Muscle of leg (tissue), 16 donors: ENCODE measurements at places on chromosomes 16 and 17. TPM values are rescaled to one million over a fixed set of nuclear protein-coding genes. Genes with fewer than 3 reads are reported as not detected.

NOTUM gene
- 4.6 TPM for polyA plus RNA-seq

MT1G gene
- polyA plus RNA-seq = not detected

RNF43 gene
- polyA plus RNA-seq = 0.05 TPM

TLCD2 gene
- 4.1 TPM for polyA plus RNA-seq

HAP1 gene
- polyA plus RNA-seq = not detected

BLTP2 gene
- polyA plus RNA-seq = 59.8 TPM

CLDN7 gene
- polyA plus RNA-seq = 3.2 TPM

CNTNAP1 gene
- polyA plus RNA-seq = 10.1 TPM

- DNase-seq = no peak
Measured at GRCh38 chr17:66527335-66527734, 224.9 kb downstream of the PRKCA start.

DNA sequence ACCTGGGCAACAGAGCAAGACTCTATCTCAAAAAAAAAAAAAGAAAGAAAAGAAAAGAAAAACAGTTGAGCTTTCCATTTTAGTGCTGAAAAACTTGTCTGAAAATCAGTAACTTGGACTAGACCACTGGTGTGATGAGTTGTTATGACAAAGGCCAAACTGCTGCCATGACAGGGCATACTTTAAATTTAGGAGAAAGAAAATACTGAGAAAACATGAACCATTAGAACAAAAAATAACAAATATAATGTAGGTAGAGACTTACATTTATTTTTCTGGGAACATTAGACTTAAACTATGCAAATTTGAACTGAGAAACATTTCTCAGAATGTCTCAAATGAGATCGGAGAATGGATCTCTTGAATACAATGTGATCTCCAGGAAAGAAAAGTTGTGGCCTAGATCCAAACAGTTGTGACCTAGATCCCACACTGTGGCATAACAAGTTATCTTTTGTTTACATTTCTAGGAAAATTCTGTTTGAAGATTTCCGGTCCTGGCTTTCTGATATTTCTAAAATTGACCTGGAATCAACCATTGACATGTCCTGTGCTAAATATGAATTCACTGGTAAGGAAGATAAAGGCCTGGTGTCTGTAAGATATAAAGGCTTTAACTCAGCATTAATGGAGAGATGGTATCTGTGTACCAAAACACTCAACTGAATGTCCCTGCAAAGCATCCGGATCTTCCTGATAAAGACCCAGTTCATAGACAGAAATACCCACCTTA lies 10.9 kb downstream of the OGFOD1 start:
- DNase-seq = no peak

DNA sequence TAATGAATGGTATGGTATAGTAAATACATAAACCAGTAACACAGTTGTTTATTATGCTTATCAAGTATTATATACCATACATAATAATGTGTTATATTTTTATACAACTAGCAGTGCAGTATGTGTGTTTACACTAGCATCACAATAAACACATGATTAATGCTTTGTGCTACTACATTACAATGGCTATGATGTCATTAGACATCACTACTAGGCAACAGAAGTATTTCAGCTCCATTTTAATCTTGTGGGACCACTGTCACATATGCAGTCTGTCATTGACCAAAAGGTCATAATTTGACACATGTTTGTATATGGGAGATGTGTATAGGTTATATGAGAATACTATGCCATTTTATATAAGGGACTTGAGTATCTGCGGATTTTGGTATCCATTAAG lies 32.7 kb downstream of the TRIM37 start:
- no peak for DNase-seq

DNA sequence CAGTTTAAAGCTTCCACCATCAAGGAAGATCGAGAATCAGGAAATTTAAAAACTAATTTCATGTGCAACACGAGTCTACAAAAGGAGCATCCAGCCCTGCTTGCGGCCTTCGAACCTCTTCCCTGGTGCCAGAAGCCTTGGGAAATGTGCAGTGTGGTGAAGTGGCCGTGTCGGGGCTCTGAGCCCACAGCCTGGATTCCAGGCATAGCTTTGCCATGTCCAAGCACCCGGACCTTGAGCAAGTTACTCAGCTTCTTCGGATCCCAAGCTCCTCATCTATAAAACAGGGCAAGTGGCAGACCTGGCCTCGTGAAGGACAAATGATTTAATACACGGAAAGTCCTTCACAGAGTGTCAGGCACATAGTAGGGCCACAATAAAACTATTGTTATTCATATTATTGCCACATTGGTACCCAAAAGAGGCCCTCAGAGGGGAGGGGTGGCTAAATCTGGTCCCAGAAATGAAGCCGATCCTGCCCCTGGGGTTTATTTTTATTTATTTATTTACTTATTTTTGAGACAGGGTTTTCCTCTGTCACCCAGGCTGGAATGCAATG lies 34.8 kb downstream of the COTL1 start:
- DNase-seq = no peak

- no peak for DNase-seq
Measured at GRCh38 chr16:28865722-28866453, 2.2 kb downstream of the SH2B1 start.

- DNase-seq = no peak
Measured at GRCh38 chr17:83025636-83026280, 53.7 kb upstream of the METRNL start.

GRCh38 chr16:72111657-72112451 lies 18.2 kb downstream of the DHX38 start:
- no peak for DNase-seq

DNA sequence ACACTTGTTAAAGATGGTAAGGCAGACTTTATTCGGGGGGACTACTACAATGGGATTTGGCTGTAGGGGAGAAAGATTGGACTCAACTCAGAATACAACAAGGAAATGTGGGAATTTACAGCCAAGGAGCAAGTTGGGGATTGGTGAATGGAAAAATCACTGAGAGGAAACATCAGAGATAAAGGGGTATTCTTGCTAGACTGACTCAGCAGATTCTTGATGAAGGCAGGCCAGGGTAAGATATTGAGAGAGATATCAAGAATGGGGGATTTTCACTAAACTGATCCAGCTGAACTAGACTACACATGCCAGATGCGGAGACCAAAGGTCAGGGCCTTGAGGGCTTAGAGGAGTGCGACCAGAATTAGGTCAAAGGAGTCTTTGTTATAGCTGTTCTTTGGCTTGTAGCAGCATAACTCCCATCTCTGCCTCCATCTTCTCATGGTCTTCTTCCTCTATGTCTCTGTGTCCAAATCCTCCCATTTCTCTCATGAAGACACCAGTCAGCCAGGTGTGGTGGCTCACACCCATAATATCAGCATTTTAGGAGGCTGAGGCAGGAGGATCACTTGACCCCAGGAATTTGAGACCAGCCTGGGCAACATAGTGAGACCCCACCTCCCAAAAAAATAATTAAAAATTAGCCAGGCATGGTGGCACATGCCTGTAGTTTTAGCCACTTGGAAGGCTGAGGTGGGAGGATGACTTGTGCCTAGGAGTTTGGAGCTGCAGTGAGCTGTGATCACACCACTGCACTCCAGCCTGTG lies 17.3 kb downstream of the CHD9NB start:
- no peak for DNase-seq

GRCh38 chr16:11497851-11498289 lies 88.8 kb downstream of the LITAF start:
- peak; percentile 36 for DNase-seq

DNA sequence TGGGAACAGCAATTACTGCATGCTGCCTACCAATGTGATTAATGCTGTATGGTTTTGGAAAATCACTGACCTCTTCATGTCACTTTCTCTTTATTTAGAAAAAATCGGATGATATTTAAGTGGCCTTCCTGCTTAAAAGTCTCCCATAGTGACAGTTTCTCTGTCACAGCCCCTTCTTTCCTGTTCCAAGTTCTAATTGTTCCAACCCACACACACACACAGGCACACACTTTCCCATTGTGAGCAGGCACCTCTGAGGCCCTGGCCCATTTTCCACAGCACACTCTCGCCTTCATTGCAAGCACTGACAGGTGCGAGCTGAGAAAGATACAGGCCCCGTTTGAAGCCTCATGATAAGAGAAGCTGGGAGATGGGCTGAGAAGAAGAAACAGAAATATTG lies 505.9 kb downstream of the HS3ST4 start:
- no peak for DNase-seq

DNA sequence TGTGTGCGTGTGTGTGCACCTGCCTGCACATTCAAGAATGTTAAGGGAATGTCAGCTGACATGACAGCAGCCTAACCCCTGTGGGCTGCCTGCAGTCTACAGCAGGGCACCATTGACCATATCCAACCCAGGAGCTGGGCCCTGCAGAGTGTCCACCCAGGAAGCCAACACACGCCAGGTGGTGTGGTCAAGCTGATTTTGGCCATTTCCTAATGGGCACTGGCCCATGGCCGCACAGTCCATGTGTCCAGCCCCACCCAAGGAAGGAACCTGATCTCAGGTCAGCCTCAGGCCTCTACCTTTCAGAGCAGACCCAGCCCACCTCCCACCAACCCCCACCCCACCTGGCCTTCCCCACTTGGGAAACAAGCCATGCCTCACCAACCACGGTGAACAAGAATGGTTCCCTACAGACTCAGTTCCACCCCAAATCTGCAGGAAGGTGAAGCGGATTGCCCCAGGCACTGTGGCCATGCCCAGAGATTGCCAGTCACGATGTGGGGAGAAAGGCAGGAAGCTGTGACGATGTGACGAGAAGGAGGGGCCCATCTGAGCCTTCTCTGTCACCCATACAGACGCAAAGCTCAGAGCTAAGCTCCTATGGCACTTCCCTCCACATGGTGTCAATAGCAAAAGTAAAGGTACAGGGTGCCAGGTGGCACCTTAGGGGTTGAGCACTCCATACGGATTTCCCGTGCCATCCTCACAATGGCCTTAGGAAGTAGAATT lies 77.5 kb downstream of the ZNF423 start:
- no peak for DNase-seq

DNA sequence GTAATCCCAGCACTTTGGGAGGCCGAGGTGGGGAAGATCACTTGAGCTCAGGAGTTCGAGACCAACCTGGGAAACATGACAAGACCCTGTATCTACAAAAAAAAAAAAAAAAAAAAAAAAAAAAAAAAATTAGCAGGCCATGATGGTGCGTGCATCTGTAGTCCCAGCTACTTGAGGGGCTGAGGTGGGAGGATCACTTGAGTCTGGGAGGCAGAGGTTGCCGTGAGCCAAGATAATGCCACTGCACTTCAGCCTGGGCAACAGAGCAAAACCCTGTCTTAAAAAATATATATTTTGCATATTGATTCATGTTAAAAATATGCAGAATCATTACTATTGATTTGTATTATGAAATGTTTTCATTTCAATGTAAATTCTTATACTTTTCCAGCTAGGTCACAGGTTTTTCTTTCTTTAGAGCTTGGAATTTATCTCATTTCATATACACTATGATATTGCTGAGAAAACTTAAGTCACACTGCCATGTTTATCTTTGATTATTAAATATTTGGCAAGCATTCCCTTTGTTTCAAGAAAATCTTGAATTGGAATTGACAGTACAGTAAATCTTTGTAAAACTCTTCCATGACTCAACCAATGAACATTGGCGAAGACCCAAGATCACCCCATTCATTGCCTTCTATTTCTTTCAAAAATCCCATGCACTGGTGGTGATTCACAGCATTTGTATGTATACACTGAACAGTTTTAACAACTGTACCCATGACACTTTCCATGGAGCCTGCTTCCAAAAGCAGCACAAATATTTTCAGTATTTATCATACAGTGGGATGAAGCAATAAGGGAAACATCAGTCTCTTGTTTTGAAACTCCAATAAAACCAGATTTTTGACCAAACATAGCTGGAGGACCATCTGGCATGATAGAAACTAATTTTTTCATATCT lies 83.5 kb upstream of the TNRC6A start:
- DNase-seq = peak; percentile 76

DNA sequence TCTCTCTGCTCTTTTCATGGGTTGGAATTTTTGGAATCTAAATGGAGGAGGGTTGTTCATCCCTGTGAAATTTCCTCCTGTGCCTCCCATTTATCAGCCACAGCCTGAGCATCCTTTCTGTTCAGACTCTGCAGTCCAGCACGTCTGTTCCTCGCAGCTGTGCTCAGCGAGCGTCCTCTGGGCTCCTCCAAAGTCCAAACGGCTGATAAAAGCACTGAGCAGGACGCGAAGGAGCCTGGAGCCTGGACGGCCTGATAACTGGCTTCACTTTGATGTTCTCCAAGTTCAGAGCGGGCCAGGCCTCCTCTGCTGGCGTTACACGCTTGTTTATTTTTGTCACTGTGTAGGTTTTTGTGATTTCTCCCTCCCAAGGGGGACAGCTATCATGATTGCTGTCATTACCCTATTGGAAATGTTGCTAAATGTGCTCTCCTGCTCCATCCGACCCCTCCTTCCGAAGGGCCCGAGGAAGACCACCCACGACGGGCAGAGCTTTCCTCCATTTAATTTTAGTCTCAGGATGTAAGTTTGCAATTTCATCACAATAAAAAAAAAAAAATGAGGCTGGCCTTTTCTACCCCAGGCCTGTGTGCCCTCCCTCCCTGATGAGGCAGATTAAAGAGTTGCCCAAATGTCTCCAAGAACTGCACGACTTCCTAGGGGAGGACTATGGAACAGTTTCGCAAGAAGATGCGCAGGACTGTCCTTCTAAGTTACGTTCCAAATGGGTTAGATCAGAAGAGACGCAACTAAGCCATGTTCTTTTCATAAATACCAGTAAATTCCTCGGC lies 290.5 kb upstream of the FOXF1 start:
- DNase-seq = peak; percentile 16

GRCh38 chr16:3182608-3183444 lies 5.2 kb upstream of the OR1F1 start:
- no peak for DNase-seq

DNA sequence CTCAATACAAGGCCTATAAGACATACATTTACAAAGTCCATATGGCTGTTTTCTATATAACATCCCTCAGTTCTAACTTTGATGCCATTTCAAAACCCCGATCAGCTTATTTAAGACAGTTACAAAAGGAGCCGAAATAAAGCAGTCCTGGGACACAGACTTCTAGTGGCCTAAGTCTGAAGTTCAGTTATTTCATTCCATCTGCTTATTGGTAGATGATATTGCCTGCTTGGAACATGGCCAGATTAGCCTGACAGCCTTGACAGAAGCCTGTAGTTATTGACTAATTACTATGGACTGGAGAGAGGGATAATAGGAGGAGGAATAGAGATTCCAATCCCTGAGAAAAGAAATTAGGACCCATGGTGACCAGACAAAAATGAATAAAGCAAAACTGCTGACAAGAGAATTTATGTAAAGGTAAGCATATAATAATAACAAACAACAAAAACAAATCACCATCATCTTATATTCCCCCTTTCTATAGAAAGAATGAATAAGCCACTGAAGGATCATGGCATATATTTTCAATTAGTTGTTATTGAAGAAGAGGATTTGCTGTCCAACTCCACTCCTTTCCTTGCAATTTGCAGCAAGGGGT lies 206.3 kb upstream of the TOM1L1 start:
- no peak for DNase-seq

GRCh38 chr17:65925606-65926307 lies 266.2 kb downstream of the CEP112 start:
- peak; percentile 91 for DNase-seq
